NCI-H1105 treated with DMSO at 0.1 percent for 48 hours (cell line): ENCODE measurements at places on chromosomes 2 and 18.

DNA sequence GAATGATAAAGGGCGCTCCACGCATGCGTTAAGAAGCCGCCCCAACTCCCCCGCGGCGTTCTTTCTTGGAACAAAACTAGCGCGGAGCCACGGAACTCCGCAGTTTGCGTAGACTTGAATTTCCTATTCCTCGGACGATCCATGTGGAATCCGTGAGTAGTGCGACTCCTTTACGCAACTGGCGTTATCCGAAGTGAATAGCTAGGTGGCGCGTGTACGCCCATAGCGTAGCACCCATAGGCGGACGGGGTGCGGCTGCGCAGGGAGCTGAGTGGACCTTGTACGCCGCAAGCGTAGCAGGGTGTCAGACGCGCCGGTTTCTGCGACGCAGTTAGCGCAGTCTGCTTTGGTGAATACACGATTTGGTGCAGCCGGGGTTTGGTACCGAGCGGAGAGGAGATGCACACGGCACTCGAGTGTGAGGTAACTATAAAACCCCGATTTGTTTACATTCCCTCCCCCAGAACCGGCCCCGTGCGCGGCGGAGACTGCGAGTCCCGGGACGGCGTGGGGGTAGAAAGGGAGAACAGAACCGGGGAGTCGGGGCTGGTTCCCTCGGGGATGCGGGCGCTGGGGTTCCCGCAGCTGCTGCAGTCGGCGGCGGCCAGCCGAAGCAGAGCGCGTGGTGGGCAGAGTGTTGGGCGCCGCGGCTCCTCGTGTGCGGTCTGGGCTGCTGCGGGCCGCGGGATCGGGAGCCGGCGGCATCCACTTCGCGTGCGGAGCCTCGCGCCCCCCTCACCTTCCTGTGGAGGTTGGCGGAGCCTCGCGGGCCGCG, at the start of gene SLC39A10:
Gene SLC39A10, plus strand, starts transcription at position 368 of the 775 bp plus-strand sequence. CDS start 22,817 bp downstream, outside the sequence.
- peak; percentile 95 for DNase-seq

- peak; percentile 95 for DNase-seq
Measured at GRCh38 chr2:162475661-162476060, 131.7 kb downstream of the GCA start.

DNA sequence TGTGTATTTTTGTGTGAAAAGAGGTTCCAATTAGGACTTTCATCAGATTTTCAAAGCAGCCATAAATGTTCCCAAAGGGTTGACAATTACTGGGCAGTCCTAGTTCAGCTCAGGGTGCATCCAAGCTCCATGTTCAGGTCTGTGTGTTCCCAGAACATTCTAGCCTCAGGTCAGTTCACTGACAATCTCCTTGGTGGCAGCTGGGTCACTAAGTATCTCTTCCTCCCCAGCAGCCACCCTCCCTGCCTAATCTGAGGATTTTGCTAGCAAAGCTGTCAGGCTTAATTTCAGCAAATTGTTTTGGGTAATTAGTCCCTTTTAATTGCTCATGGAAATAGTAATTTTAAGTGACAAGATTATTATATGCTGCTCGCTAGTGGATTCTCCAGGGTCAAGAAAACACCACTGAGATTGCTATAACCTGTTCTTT, 29.8 kb downstream of the UPP2 start:
- DNase-seq, result no peak

- no peak for DNase-seq
Measured at GRCh38 chr18:46622451-46622850, 34.6 kb downstream of the LOXHD1 start.

DNA sequence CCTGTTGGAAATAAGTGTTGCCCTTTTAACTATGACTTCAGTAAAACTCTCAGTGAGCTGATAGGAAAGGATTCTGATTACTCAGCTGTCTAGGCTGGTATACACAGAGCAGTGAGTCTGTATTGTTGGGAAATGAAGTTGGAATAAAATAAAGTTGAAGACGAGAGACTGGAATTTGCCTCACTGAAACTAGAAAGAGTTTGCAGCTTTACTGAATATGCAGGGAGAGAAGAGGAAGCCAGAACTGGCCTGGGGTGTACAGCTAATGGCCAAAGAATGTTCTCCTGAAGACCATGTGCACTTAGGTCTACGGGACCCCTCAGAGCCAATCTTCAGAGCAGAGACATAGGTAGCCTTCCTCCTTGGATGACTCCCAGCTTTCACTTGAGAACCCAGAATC, 26.5 kb downstream of the EIF4E2 start:
- DNase-seq, result no peak

GRCh38 chr2:164242409-164242808, 378.9 kb downstream of the GRB14 start:
- DNase-seq, result no peak

GRCh38 chr18:36328385-36328858, 30.9 kb downstream of the FHOD3 start:
- DNase-seq, result no peak

DNA sequence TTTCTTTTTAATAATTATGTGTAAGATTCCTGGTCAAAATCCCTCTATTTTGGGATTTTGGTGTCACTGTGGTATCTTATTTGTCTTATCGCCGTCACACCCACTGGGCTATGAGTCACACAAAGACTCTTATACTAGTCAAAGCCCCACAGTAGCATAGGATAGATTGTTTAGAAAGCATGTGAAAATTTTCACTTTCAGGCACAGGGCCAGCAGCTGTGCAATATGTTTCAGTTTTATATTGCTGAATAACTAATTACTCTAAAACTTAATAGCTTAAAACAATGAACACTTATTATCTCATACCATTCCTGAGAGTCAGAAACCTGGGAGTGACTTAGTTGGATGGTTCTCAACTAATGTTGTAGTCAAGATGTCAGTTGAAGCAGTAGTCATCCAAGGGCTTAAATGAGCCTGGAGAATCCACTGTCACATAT, 24.0 kb downstream of the CFAP210 start:
- DNase-seq, result no peak

DNA sequence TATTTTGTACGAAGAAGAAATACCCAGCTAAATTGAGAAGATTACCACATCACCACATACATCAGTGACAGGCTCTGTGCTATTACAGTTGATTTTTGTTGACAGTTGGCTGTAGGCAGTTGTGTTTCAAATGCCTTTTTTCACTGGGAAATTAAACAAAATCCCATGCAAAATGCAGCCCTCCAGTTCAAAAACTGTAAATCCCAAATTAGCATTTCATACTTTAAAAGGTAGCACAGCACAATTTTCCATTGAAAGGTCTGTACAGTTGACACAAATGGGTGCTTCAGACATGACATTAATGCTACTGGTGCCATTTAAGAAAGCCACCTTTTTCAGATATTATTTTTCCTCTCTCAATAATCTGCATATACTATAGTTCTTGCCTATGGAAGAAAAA, 807.2 kb downstream of the BCL11A start:
- no peak for DNase-seq

- DNase-seq, result no peak
Measured at GRCh38 chr2:220931491-220931890, 640.6 kb downstream of the EPHA4 start.

DNA sequence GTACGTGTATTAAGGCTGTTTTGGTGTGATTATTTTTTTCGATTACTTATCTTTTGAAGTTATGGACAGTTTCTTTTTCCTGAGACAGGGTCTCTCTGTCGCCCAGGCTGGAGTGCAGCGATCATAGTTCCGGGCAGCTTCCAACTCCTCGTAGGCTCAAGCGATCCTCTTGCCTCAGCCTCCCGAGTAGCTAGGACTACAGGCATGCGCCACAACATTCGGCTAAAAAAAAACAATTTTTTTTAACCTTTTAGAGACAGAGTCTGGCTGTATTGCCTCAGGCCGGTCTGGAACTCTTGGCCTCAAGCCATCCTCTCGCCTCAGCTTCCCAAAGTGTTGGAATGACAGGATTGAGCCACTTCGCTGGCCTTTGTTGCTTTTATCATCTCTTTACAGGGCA, 945 bp downstream of the HAT1 start:
- DNase-seq, result no peak

- DNase-seq, result no peak
Measured at GRCh38 chr2:230643576-230644291, 68.9 kb upstream of the CAB39 start.

GRCh38 chr2:43943809-43944452, 51.9 kb downstream of the LRPPRC start:
- peak; percentile 97 for DNase-seq

DNA sequence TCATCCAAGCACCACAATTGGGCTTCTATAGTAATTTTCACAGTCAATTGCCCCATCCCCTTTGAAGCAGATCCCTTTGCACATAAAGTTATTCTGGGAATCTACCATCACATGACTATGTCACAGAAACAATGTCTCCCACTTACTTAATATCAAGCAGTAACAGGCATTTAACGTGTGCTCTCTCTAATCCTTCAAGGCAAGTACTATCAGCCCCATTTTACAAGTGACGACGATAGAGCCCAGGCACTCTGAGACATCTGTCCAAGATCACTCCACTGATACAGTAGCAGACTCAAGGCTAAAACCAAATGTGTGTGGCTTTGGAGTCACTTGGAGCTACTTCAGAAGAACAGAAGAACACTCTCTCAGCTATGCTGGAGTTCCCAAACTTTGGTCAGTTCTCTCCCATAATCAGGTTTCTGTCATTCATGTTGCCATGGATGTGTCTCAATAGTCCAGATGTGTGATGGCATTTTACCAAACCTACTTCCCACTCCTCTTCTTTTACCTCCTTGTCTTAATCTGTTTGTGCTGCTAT, 39.7 kb downstream of the PID1 start:
- no peak for DNase-seq
